ENCODE measurements at places on chromosomes 12 and 14. TPM values are rescaled to one million over a fixed set of nuclear protein-coding genes. Genes with fewer than 3 reads are reported as not detected.

GRCh38 chr12:68867606-68868005, 59.6 kb downstream of the MDM2 start:
- no peak for DNase-seq

The REM2 gene
- polyA plus RNA-seq, result 0.61 TPM

GRCh38 chr12:95213928-95214327, 3.3 kb downstream of the FGD6 start:
- no peak for DNase-seq

The SYT1 gene
- polyA plus RNA-seq, result 6.4 TPM

The CLEC12A gene
- polyA plus RNA-seq, result 0.93 TPM

GRCh38 chr14:51507511-51507905, 144.2 kb upstream of the FRMD6 start:
- DNase-seq, result peak; percentile 71

- DNase-seq, result no peak
Observed at GRCh38 chr12:54272214-54272613, 7.7 kb downstream of the CBX5 start.

DNA sequence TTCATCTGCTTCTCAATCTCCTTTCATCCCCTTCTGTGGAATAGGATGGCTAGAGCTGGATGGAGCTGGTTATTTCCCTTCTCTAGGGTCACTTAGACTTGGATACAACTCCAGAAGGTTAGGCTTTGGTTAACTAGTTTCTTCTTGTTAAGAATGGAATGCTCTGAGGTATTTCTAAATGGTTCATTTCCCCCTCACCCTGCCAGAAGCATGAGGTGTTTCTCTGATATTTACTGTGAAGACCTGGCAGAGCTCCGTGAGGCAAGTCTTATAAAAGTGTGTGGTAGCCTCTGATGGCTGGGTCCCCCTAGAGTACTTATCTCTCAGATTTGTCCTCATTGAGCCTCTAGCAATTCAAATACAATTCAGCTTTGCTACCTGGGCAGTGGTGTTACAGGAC, 207.9 kb downstream of the SLC16A7 start:
- no peak for DNase-seq

GRCh38 chr12:123141615-123142517, 9.0 kb downstream of the PITPNM2 start:
- DNase-seq, result no peak

- DNase-seq, result no peak
Observed at GRCh38 chr12:7716381-7716780, 5.1 kb downstream of the DPPA3 start.

- peak; percentile 31 for DNase-seq
Observed at GRCh38 chr12:122471324-122472226, 29.2 kb downstream of the ZCCHC8 start.

DNA sequence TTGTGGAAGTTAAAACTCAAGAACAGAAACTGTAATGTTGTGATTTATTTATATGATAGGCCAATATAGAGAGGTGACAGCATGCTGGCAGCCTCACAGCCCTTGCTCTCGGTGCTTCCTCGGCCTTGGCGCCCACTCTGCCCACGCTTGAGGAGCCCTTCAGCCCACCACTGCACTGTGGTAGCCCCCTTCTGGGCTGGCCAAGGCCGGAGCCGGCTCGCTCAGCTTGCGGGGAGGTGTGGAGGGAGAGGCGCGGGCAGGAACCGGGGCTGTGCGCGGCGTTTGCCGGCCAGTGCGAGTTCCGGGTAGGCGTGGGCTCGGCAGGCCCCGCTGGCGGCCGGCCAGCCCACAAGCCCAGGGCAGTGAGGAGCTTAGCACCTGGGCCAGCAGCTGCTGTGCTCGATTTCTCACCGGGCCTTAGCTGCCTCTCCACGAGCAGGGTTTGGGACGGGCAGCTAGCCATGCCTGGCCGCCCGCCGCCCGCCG, 65.8 kb upstream of the SLC8A3 start:
- peak; percentile 35 for DNase-seq

- DNase-seq, result no peak
Observed at GRCh38 chr12:45987340-45987727, 3.0 kb downstream of the SCAF11 start.

DNA sequence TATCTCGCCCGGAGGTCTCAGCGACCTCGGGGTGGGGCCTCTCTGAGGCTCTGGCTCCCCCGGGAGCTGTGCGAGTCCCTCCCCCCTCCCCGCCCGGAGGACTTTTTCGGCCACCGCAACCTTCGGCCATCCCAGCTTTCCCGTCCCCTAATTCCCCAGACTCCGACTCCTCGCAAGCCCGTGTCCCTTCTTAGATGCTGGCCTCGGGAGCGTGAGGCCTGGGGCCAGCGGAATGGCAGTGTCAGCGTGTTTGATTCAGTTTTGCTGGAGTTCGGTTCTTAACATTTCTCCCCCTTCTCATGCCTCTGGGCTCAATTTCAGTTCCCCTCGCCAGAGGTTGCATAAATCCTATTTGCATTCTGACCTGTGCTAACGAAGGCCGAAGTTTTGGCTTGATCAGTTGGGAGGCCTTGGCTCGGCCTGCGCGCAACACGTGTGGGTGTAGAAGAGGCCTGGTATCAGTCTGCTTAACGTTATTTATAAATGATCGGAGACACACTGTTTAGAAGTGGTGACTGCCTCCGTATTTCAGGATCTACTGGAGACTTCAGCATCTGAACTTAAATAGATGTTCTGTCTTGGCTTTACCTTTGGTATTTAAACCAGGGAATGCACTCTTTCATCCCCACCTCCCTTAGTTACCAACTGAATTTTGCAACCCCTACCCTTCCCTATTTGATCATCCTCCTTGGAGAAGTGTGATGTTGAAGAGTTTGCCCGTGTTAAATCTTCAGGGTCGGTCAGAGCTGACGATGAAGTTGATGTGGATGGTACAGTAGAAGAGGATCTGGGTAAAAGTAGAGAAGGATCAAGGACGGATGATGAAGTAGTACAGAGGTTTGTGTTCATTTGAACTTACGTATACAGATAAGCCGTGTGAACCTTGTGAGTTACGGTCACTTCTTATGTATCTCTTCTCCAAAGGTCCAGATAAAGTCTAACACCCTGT, 851 bp downstream of the HSP90B1 start:
- DNase-seq, result peak; percentile 59

The GCH1 gene
- 6.0 TPM for polyA plus RNA-seq

The BICDL1 gene
- 1.6 TPM for polyA plus RNA-seq

- DNase-seq, result peak; percentile 81
Observed at GRCh38 chr12:88868050-88868449, 287.8 kb upstream of the KITLG start.

Data from right lung (tissue), 10 donors.